ENCODE measurements at places on chromosomes 13 and 19.

DNA sequence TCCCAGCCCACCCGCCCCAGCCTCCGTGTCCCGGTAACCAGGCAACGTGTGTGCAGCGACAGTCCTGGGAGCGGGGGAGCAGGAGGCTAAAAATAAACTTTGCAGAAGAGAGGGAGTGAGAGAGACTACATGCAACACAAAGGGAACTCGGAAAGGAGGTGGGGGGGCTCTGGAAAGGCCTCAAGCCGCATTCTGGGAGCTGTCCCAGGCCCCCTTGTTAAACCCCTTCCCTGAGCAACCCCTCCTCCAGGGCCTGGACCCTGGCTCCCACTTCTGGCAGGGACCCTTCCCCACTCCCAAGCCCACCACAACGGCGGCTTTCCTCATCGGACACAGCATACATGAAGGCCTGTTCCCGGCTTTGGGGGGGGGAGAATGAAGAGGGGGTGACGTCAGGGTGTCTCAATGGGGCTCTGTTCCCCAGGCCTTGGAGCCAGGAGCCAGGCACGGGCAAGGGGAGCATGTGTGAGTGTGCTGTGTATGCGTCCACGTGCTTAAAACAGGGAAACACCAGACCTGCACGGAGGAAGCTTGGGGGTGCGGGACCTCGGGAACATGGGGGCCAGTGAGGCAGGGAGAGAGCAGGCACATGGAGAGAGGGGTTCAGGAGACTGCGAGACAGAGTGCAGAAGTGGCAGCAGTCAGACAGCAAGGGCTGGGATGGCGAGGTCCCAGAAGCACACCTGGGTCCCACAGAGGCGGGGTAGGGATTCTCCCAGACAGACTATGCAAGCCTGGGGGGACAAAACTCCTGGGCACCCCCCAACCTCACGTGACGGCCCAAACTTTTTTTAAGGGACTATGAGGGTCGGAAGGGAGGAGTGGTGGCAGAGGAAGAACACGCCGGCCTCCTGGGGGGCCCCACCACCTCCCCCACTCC is 2.3 kb downstream of the ERF start:
- DNase-seq = peak; percentile 47

GRCh38 chr19:17234911-17235299 is 8.9 kb downstream of the OCEL1 start:
- DNase-seq = peak; percentile 85

DNA sequence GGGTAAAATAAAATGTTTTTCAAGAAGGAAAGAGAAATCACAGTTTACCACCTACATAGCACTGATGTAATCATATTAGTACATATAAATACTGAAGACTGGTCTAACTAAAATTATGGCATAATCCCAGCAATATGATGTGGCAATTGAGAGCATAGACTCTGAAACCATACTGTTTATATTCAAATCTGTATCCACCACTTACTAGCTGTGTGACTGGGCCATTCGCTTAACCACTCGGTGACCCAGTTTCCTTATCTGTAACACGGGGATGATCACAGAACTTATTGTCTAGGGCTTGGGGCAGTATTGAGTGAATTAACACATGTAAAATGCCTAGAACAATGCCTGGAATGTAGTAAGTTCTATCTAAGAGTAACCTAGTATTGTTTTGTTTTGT is 13.1 kb upstream of the GTF3A start:
- no peak for DNase-seq

GRCh38 chr13:97565906-97566305 is 131.9 kb downstream of the RAP2A start:
- DNase-seq = no peak

- no peak for DNase-seq
Observed at GRCh38 chr19:7677669-7678311, 900 bp downstream of the MCEMP1 start.

DNA sequence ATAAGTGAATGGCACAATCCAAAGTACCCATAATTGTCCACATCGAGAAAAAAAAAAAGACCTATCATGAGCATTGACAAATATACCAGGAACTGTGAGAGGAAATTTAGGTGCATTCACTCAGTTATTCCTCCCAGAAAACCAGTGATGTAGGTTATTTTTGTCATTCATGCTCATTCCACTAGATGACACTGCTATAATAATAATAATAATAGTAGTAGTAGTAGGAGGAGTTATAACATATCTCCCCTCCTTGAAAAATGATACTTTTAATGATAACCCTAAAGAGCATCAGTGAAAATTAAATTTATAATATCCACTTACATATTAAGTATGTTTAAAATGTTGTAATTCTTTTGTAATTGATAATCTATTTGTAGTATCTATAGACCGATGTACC is 463.9 kb upstream of the MIR17HG start:
- no peak for DNase-seq

DNA sequence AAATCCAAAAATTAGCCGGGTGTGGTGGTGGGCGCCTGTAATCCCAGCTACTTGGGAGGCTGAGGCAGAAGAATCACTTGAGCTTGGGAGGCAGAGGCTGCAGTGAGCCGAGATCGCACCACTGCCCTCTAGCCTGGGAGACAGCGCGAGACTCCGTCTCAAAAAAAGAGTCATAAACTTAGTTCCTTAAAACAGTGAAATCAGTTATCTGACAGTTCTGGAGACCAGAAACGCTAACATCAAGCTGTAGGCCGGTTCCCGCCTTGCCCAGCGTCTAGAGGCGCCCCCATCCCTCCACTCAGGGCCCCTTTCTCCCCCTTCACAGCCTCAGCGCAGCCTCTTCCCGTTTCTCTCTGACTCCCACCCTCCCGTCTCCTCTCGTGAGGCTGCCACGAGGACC is 11.9 kb downstream of the ADAT3 start:
- DNase-seq = no peak

GRCh38 chr19:52343548-52343947 is 7.5 kb downstream of the ZNF610 start:
- peak; percentile 75 for DNase-seq

DNA sequence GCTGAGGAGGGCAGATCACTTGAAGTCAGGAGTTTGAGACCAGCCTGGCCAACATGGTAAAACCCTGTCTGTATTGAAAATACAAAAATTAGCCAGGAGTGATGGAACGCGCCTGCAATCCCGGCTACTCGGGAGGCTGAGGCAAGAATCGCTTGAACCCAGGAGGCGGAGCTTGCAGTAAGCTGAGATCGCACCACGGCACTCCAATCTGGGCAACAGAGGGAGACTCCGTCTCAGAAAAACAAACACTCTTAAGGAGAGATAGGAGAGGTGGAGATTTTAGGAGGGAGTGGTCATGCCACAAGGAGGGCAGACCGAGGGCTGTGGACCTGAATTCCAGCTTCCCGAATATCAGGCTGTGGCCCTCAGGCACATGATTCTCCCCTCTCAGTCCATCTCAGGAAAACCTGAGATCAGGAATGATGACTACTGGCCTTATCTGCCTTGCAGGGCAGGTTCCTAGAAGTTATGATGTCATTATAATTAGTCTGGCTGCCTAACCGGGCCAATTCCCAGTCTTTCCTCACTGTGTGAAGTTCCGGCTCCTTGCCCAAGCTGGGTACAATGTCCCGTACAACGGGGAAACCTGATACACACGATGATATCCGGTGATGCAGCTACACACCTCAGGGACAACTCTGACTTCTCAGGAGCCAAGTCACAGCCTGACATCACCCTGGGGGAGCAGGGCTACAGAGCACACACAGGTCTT is 2.5 kb downstream of the SLC35E1 start:
- DNase-seq = no peak

DNA sequence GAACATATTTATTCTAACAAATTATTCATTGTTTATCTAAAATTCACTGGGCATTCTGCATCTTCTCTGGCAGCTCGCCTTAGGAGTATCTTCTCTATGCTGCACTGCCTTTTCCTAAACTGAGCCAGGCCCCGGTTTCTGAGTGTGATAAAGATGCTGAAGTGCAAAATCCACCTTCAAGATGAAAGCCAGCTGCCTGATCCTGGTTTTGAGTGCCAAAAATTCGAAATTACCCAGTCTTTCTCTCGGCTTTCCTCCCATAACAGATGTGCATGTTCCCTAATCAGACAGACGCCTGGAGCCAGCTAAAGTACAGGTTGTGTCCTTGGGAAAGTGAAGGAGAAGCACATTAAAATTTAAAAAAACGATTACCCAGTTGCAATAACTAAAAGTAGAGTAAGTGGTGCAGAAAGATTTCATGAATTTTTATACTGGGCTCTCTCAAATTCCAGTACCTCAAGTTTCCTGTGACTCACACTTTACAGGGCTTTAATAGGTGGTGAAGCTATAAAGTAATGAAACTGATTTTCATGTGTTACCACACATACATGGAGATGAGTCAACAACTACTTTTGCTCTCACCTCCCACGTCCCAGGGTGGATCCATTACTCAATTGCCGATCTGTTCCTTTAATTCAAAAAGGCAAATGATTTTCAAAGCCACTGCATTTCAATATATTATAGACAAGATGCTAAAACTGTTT is 65.0 kb upstream of the GTF2F2 start:
- peak; percentile 83 for DNase-seq
